CD4-positive, alpha-beta memory T cell (primary cell): ENCODE measurements at places on chromosomes 2 and 18.

DNA sequence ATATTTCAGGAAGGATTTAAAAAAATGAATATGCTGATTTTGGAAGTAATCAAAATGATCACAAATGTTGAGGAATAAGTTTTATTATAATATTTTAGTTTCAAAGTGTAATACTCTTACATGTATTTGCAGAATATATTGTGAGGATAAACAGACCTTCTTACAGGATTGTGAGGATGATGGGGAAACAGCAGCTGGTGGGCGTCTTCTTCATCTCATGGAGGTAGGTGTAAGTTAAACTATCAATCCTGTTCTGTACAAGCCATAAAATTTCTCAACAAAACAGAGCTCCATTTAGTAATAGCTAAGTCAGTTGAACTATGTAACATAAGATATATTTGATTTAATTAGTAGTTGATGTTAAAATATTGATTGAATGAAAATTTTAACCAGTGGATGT is 12.5 kb upstream of the HRH4 start:
- no peak overlapping the region for H3K4me3 ChIP-seq
- DNase-seq, result no peak
- H3K27me3 ChIP-seq, result no peaks in the 10 kb centered on the region
- H3K4me1 ChIP-seq, result no peaks in the 10 kb centered on the region
- peaks cover 16% of the 10 kb centered on the region for H3K36me3 ChIP-seq

DNA sequence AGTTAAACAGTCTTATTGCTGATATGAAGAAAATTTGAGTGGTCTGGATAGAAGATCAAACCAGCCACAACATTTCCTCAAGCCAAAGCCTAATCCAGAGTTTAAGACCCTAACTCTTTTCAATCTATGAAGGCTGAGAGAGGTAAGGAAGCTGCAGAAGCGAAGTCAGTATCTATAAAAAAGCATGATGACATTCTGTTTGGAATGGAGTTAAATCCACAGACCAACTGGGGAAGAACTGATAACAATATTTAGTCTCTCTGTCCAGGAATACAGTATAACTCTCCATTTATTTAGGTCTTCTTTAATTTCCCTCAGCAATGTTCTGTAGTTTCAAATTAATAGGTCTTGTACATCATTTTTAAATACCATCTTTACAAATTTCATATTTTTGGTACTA is 16.0 kb downstream of the PIGN start:
- H3K36me3 ChIP-seq, result no peaks in the 10 kb centered on the region
- no peak for DNase-seq
- H3K27me3 ChIP-seq, result no peaks in the 10 kb centered on the region
- no peak overlapping the region for H3K4me3 ChIP-seq
- H3K27ac ChIP-seq, result no peak overlapping the region

DNA sequence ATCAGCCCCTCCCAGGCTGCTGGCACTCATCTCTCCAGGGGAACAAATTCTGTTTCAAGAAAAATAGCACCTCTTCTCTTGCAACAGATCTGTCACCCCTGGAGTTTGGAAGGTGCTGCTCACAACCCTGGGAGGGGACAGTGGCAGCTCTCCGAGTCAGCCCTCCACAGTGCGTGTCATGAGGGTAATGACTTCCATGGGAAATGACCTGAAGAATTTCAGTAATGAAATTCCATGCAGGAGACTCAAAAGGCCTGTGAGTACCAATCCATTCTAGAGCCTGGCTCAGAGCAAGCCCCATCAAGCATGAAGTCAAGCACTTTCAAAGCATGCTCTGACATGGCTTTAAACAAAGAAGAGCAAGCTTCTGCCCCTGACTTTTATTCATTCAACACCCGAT is 276.3 kb upstream of the PARD3B start:
- DNase-seq, result no peak
- H3K27me3 ChIP-seq, result no peaks in the 10 kb centered on the region
- no peak overlapping the region for H3K27ac ChIP-seq
- no peak overlapping the region for H3K4me3 ChIP-seq
- no peaks in the 10 kb centered on the region for H3K36me3 ChIP-seq
- H3K4me1 ChIP-seq, result no peaks in the 10 kb centered on the region

DNA sequence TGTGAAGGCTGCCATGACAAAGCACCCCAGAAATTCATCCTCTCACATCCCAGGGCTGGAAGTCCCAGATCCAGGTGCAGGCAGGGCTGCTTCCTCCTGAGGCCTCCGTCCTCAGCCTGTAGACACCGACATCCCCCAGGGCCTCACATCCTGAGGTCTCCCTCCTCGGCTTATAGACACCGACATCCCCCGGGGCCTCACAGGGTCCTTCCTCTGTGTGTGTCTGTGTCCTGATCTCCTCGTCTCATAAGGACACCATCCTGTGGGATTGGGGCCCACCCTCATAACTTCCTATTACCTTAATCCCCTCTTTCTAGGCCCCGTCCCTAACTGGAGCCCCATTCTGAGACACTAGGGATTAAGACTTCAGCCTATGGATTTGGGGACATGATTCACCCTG is 92.0 kb upstream of the SNTG2 start:
- no peak overlapping the region for H3K4me3 ChIP-seq
- H3K27me3 ChIP-seq, result no peaks in the 10 kb centered on the region
- H3K36me3 ChIP-seq, result no peaks in the 10 kb centered on the region
- DNase-seq, result no peak
- H3K27ac ChIP-seq, result no peak overlapping the region
- H3K4me1 ChIP-seq, result peaks cover 17% of the 10 kb centered on the region

DNA sequence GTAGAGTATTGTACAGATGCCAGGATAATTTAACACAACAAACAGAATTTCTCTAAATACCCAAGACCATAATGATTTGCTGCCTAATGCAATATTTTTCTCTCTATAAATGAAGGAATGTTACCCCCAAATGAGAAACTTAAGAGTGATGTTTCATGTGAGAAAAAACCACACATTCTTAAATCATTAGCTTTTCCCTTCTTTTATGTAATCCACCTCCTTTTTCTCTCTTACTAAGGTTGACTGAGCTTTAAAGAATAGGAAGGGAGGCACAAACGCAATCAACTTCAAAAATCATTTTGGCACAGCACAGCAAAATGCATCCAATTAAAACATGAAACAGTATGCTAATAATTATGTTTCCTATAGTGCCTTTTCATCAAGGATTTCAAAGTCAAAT is 698.1 kb upstream of the CDH2 start:
- H3K4me1 ChIP-seq, result no peaks in the 10 kb centered on the region
- no peak overlapping the region for H3K4me3 ChIP-seq
- no peak for DNase-seq
- H3K36me3 ChIP-seq, result no peaks in the 10 kb centered on the region
